Tongue (tissue), 3 donors: ENCODE measurements at places on chromosomes 11 and 22. TPM values are rescaled to one million over a fixed set of nuclear protein-coding genes. Genes with fewer than 3 reads are reported as not detected.

GRIK4 gene
- 0.10 TPM for total RNA-seq

SLC1A2 gene
- total RNA-seq: 2.2 TPM

WDR74 gene
- total RNA-seq: 36.8 TPM

CASP5 gene
- not detected for total RNA-seq

ADAMTS15 gene
- total RNA-seq: 35.1 TPM

GAL3ST1 gene
- 5.3 TPM for total RNA-seq

POU2AF1 gene
- 0.72 TPM for total RNA-seq

CTSW gene
- total RNA-seq: 0.82 TPM

OR51I1 gene
- total RNA-seq: not detected

HBG2 gene
- total RNA-seq: 982 TPM

RAPSN gene
- 55.2 TPM for total RNA-seq

CFL1 gene
- total RNA-seq: 413 TPM

MPPED2 gene
- 7.8 TPM for total RNA-seq

KCNK7 gene
- 4.2 TPM for total RNA-seq

EXPH5 gene
- 8.8 TPM for total RNA-seq

IGLL5 gene
- total RNA-seq: not detected

LGR4 gene
- total RNA-seq: 69.4 TPM

MRGPRX3 gene
- 0.51 TPM for total RNA-seq

LDHAL6A gene
- total RNA-seq: not detected

CNGA4 gene
- not detected for total RNA-seq

SCGB1D2 gene
- total RNA-seq: not detected

MICALL1 gene
- 19.3 TPM for total RNA-seq

OR52I1 gene
- not detected for total RNA-seq

HBB gene
- 162 TPM for total RNA-seq
